ENCODE measurements at places on chromosomes 16 and 17.
A peak's percentile ranks its signal among the peaks of the same experiment; 100 is the strongest.

GRCh38 chr16:67546761-67547422, 15.4 kb upstream of the CTCF start:
- DNase-seq: peak; percentile 77

DNA sequence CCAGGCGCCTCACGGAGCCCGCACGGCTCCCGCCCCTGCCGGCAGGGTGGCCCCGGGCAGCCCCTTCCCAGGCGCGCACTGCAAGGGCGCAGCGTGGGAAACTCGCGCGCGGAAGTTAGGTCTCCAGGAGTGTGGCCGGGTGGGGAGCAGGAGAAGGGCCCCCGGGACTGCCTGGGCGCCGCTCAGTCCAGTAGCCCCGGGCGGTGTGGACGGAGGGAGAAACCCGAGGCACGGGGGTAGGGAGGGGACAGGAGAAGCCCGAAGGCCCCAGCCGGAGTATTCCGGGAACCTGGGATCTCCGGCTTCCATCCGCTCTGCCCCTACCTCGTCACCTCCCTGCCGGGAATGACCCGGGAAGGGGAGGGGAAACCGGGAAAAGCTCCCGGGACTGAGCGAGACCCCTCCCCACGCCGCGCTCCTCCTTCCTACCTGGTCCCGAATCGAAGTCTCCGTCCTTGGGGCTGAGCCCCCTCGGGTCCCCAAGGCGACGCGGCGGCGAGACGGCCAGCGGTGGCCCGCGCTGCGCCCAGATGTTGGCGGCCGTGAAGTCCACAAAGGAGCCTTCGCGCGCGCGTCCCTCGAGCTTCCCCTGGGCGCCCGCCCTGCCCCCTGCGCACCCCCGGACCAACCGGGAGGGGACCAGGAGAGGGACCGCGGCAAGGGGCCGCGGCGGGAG, 418 bp downstream of the SOCS3 start:
- no peak for DNase-seq

DNA sequence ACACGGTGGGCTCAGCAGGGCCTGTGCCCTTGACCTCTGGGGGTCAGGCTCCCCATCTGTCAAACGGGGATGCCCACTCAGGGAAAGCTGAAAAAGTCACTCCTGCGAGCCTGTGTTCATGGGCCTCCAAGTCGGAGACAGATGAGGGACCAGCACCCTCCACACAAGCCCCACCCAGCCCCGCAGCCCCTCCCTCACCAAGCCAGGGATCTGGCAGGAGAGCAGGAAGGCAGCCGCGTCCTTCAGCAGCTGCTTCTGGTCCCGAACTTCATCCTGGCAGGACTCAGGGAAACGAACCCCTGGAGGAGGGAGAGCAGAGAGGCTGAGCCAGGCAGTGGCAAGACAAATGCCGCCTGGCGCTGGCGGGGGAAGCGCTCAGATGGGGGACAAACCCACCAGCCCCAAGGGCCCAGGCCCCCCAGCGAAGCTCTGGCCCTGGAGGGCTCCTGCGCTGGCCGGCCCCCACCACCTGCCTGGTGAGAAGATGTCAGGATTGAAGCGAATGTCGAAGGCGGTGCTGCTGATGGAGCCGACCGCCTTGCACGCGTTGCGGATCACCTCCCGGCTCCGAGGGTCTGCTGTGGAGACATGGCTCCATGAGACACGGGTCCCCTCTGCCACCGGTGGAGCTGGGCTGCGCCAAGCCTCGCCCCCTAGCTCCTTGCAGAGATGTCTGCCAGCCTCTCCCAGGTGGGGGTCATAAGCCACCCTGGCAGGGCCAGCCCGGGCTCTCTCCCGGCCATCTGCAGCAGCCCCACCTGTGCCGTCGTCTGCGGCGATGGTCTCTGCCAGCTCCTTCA, 15.4 kb downstream of the CLUH start:
- peak; percentile 22 for DNase-seq

GRCh38 chr16:89785523-89786155, 30.8 kb downstream of the FANCA start:
- DNase-seq: no peak

- no peak for DNase-seq
These were observed 9.6 kb downstream of the ZNF205 start for GRCh38 chr16:3121851-3122467.

DNA sequence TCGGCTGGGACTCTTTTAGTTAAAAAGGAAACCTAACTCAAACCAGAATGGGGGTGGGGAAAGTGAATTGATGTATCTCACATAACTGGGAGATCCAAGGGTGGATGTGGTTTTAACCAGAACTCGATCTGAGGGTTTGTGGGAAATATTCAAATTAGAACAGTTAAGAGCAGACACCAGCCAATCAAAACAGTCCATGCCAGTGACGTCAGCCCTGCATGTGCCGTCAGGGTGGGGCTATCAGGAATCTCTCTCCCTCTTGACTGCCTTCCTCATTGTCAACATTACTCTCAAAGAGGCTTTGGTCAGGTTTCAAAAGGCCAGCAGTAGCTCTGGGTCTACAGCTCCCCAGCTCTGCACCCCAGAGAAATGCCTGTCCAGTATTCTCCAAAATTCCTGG, 94.2 kb upstream of the HSBP1 start:
- no peak for DNase-seq

- no peak for DNase-seq
These were observed 69.8 kb downstream of the RMI2 start for GRCh38 chr16:11414815-11415775.

GRCh38 chr16:69365901-69366300, 14.3 kb upstream of the TMED6 start:
- DNase-seq: no peak

GRCh38 chr16:73356401-73357079, 308.6 kb upstream of the ZFHX3 start:
- no peak for DNase-seq

GRCh38 chr16:80526418-80527061, 14.3 kb upstream of the DYNLRB2 start:
- no peak for DNase-seq

DNA sequence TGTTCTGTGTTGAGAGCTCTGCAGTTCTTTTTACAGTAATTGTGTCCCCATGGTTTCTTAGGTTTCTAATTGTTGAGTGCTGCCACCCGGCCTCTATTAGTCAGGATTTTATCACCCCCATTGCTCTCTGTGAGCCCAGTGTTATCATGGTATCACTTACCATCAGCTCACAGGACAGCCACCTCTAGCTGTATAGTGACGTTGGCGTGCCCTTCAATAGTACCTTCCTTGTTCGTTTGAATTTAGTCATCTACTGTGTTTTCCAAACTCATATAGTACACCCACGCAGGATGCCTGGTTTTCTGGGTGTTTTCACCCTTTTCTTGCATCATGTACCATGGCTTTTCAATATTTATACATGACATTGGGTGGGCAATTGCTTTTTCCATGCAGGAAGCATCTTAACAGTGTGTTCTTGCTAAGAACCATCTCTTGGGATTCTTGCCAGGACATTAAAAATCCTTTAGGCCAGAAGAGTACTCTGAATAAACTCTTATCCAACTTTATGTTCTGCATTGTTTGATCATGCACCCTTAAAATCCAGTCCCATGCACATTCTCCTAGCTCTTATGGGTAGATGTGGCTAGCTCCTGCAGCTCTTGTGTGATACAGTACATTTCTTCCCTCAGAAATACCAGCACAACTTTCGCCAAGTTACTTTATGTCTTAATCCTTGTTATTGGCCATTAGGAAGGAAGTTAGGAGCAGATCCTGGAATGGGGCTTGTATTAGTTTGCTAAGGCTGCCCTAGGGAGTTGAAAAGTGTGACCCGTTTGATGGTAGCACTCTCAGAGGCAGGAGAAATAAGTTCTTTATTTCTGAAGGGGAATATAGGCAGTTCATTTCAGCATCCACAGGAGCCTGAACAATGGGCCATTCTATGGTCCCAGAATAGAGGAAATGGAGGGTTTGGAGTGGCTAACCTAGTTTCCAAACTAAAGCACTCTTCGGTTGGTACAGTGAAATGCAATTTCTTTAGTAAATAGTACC, 11.3 kb upstream of the ABCA10 start:
- no peak for DNase-seq

DNA sequence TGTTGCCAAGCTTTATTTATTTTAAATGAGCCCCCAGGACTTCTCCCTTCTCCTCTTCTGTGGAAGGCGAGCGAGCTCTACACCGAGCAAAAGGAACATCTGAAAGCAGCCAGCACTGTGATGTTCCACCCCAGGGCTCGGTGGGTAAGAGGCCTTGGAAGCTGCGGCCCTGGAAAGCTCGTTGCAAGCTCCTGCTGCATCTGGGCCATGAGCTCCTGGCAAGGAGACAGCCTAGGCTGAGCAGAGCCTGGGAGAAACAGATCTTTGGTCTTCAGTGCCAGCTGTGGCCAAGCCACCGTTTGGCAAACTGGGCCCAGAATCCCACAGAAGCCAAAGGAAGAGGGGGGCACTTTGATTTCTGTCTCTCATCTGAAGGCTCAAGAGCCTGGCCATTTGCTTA, 114.1 kb downstream of the ENGASE start:
- no peak for DNase-seq

DNA sequence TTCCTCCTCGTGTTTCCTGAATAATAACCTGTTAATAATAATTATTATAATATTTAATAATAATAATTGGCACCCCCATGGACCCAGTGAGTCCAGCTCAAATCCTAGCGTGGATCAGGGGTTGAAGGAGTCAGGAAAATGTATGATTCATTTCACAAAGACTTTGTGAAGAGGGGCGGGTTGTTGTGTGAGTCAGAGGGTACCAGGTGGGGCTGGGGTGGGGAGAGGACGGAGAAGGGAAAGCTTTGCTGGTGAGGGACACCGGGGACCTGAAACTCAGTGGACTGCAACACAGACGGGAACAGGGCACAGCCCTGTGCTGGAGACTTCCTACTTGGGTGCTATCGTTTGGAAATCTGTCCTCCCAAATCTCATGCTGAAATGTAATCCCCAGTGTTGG, 3.1 kb upstream of the ADORA2B start:
- DNase-seq: no peak

DNA sequence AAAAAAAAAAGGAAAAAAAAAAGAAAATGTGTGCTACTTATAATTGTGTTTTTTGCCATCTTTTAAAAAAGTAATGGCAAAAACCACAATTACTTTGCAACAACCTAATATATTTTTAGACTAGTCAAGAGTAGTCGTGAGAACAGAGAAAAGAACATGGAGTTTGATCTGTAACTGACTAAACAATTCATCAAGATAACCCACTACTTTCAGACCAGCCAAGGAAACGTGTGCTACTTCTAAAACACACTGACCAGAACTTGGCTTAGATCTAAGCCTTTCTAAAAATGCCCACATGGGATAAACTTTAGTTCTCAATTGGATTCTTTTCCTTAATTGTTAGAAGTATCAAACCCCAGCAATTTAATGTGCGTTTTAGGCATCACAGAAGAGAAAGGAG, 616 bp downstream of the PECAM1 start:
- DNase-seq: no peak

- DNase-seq: peak; percentile 87
These were observed at the start of gene NT5C3B for GRCh38 chr17:41835800-41836549. Gene NT5C3B (minus strand): TSS chr17:41836232. CDS start chr17:41836193, 39 bp downstream.

DNA sequence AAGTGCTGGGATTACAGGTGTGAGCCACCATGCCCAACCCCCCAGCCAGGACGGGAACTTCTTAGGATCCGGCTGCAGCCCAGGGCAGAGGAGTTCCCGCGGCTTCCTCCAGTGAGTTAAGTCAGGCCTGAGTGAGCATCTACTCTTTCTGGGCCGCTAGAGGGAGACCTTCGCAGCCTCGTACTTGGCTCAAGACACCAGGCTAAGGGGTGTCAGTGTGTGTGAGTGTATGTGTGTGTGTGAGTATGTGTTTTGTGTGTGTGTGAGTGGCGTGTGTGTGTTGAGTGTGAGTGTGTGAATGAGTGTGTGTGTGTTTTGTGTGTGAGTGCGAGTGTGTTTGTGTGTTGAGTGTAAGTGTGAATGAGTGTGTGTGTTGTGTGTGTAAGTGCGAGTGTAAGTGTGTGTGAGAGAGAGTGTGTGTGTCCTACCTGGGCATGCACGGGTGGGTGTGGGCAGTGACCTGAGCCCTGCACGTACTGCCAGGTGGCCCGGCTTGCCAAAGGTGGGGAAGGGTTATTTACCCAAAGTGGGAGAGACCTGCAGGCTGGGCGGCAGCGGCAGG, 58.5 kb downstream of the TMEM235 start:
- DNase-seq: peak; percentile 79

DNA sequence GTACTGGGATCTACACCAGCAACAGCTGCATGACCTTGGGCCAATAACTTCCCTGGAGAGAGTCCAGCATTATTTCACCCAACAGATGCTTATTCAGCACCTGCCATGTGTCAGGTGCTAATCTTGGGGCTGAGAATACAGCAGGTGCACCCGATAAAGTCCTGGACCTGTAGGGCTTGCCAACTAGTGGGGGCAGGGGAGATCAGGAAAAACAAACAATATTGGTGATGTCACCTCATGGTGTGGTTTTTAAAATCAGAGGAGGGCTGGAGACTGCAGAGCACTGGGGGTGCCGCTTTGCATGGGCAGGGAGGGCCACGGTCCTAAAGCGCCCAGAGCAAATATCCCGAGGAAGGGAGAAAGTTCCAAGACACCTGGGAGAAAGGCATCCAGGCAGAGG, 218.8 kb downstream of the C16orf95 start:
- DNase-seq: no peak
